ENCODE measurements at places on chromosomes 4 and X. TPM values are rescaled to one million over a fixed set of nuclear protein-coding genes. Genes with fewer than 3 reads are reported as not detected.

DACH2 gene
- 0.29 TPM for total RNA-seq

TRPC3 gene
- 0.34 TPM for total RNA-seq

GIMD1 gene
- not detected for total RNA-seq

DNA sequence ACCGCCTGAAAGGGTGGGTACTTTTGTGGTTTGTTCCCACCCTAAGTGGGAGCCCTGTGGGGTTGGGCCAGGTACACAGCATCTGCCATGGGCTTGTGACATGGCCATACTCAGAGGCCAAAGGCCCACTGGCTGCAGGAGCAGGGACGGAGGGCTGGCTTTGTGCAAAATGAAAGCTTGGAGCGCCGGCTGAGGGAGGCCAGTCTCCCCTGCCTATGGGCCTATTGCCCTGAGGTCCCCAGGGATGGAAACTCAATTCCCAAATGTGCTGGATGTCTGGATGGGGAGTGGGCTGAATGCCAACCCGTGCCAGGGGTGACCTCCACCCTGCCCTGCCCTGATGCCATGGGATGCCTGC, 10.8 kb downstream of the ADRA2C start:
- no peak for DNase-seq

- DNase-seq: no peak
These were observed 282.8 kb downstream of the PPP1R2C start for GRCh38 chrX:42495139-42495538.

DNA sequence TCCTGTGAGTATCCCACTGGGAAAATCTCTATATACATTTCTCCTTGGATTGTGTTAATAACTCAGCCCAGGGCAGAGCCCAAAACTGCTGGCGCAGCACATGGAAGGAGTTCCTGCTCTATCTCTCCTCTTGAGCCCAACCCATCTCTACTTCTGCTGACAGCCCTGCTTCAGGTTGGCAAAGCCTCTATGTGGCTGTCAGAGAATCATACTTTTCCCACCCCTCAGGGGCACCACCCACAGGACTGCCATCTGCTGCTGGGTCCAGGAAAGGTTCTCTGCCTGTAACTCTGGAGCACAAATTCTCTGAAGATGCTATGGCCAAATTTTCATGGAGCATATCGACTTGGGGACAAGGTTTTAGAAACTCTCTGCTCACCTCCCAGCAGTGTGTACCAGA, 278.5 kb upstream of the EMCN start:
- no peak for DNase-seq

GRCh38 chr4:110480031-110480549, 4.1 kb downstream of the ENPEP start:
- no peak for DNase-seq

GRCh38 chr4:57154191-57154590, 44.0 kb upstream of the IGFBP7 start:
- no peak for DNase-seq

DNA sequence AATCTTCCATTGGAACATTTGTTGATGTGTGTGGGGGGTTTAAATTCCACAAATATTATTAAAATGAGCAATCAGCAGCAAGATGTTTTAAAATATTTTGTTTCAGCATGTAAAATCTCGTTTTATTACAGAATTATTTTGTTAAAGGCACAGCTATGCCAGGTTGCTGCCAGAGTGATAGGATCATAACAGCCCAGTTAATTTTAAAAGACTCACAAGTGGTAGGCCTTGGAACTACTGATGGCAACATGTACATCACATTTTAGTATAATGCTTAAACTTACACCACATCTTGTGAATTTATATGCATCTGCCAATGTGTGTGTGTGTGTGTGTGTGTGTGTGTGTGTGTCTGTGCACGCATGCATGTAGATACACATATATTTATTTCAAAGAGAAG, 97.8 kb upstream of the SPRY1 start:
- DNase-seq: no peak

DNA sequence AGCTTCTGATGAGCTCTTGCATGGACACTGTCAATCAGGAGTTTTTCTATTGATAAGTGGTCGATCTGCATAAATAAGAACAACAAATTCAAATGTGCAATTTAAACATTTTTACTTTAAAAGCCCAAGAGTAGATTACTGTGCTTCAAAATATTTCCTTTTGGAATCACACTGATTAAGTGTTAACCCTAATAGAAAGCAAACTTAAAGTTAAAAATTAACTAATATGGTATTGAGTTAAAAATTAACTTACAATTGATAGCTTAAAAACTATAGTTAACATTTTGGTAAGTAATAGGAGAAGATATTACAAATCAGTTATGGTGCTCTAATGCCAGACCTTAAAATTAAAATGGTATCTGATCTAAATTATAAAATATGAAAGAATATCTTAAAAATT, 25.9 kb downstream of the MED14 start:
- no peak for DNase-seq

GRCh38 chr4:38686682-38687081, 22.7 kb downstream of the KLF3 start:
- no peak for DNase-seq

DNA sequence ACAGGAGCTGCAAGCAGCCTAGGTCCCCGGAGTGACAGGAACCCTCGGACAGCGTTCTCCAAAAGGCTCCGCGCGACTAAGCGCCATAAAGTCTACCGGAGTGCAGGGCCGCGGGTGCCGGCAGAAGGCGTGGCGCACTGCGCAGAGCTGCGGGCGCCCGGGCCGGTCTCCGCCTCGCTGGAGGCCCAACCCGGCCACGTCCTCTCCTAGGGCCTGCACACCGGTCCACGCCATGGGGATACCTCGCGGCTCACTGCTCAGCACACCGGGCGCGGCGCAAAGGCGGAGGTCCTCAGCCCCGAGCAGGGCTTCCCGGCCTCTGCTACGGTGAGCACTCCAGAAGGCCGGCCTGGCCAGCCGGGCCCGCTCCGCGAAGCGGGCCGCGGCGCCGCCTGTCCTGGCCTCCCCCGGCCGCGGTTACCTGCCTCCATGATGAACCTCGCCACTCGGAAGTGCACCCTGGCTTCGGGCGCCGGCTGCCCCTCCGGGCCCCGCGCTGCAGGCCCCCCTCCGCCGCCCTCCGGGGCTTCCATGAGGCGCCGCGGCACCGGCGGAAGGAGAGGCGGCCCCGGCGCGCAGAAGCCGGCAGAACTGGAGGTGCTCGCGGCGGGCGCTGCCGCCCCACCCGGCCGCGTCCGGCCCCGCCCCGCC, at the start of gene CCNQ:
CCNQ (minus strand) TSS at position 599 of the 651 bp plus-strand sequence; CDS start at position 533, 66 bp downstream.
- DNase-seq: no peak

- DNase-seq: no peak
These were observed 182.8 kb upstream of the GRID2 start for GRCh38 chr4:92120810-92121498.

GRCh38 chr4:135269125-135269890, 1067.7 kb upstream of the PABPC4L start:
- no peak for DNase-seq
